Cortex of kidney (tissue), 1 donor: ENCODE measurements at places on chromosomes 5 and 9.

- DNase-seq = no peak
These were observed 1021.9 kb downstream of the CDH12 start for GRCh38 chr5:21831145-21831787.

DNA sequence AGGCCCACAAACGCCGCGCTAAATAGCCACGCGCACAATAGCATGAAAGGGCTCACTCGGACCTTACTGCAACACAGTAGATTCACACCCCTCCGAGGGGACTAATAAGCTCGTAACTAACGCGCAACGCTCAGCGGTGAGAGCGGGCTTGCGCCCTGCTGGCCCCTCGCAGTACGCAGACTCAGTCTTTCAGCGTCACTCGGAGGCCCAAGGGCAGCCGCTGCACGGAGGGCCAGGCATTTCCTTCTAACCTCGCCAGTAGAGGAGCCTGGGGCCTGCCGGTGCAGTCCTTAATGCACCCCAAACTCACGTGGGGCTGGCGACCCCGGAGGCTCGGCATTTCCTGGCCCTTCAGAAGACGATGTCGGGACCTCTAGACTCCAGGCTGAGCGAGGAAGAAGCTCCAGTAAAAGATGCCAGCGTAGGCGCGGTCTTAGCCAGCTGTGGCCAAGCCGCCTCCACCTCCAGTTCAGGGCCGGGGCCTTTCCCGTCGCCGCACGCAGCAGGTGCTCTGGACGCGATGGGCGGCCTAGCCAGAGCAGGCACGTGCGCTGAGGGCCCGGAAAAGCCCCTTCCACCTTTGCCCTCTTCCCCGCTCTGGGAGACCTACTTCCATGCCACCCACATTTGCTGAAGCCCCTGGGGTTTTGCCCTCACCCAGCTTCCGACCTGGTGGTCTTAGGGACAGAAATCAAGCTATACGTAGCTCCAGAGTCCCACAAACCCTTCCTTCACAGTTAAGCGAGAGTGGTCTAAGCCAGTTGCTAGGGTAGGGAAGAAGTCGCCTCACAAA is 38.3 kb upstream of the TIFAB start:
- DNase-seq = no peak

GRCh38 chr5:131068893-131069643 is 96.0 kb downstream of the HINT1 start:
- no peak for DNase-seq

GRCh38 chr9:14782286-14783051 is 59.9 kb upstream of the CER1 start:
- DNase-seq = no peak

GRCh38 chr9:112546149-112547012 is 59.8 kb downstream of the KIAA1958 start:
- no peak for DNase-seq

GRCh38 chr9:10957878-10958277 is 345.1 kb upstream of the PTPRD start:
- DNase-seq = no peak

- DNase-seq = no peak
These were observed 206.4 kb downstream of the PAPPA start for GRCh38 chr9:116360016-116360415.

DNA sequence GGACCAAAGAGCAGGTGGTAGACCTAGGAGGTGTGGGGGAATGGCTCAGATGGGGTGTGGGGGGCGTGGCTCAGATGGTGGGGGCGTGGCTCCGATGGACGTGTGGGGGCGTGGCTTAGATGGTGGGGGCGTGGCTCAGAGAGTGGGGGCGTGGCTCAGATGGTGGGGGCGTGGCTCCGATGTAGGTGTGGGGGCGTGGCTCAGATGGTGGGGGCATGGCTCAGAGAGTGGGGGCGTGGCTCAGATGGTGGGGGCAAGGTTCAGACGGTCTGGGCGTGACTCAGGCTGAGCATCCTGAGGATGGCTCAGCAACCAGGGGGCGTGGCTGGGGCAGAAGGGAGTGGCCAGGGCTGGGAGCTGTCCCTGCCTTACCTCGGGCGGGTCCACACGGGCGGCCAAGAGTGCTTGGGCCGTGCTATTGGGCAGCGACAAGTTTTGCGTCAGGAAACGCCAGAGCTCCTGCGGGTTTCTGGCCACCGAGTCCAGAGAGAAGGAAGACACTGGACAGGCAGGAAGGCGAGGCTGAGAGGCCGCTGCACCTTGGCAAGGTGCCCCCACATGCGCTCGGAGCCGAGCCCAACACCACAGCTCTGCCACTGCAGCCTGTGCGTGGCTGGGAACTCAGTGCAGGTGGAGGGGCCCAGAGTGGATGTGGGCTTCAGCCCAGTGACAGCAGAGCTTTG is 5.9 kb downstream of the ABCA2 start:
- no peak for DNase-seq

DNA sequence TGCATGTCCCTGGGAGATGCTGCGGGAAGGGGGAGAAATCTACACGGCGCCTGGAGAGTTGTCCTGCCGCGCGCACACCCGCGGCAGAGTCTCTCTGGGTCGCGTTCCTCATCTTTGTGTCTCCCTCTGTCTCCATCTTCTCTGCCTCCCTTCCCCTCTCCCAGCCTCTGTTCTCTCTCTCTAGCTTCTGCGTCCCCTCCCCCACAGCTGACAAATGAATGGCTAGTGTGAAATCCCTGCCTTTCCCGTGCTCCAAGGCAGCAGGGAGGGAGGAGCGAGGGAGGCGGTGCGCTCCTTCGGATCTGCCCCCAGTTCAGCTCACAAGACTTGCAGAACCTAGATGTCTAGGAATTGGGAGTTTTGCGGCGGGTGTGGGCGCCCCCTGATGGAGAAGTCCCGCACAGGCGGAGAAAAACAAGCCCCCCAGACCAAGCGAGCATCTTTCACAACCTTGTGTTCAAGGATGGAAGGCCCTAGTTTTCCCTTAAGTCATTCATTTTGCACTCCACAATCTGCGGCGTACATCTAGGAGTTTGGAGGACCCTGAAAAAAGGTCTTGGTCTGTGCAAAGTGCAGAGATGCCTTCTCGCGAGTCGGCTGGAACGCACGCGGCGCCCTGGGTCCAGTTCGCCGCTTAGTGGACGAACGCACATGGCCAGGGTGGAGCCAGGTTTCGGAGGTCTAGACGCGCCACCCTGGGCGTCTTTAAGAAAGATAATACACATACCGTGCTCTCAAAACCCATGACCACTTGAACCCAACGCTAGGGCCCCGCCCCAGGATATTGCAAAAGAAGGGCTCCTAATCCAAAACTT is 2.0 kb downstream of the VCAN start:
- no peak for DNase-seq

GRCh38 chr5:107815109-107815508 is 144.4 kb upstream of the EFNA5 start:
- no peak for DNase-seq

DNA sequence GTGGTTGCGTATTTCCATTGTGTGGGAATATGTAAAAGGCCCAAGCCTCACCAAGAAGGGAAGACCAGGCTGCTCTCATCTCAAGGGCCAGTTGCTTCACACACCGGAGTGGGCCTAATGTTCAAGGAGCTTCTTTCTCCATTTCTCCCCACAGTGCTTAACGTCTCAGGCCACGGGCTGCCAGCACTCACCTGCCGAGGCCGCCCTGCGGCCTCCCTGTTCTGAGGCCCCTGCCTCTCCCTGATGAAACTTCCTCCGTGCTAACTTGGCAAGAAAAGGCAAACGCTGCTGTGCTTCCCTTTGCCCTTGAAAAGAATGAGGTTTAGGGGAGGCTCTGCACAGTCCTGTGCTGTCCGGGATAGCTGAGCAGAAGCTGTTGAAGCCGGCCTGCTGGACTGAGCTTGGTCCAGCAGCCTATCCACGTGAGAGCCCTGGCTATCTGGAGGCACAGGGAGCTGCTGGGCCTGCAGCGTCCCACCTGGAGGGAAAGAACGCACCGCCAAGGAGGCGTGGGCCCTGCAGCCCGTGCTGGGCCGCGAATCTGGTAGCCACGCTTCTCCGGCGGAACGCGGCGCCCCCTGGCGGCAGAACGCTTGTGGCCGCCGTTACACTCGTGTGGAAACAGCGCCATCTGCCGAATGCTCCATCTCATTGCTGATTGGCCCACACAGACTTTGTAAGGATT is 73.5 kb upstream of the PRSS3 start:
- DNase-seq = no peak

GRCh38 chr9:81849631-81850259 is 78.5 kb upstream of the SPATA31D4 start:
- no peak for DNase-seq

GRCh38 chr9:126215486-126215885 is 111.1 kb upstream of the MVB12B start:
- no peak for DNase-seq

GRCh38 chr9:8474937-8475336 is 675.4 kb upstream of the DMAC1 start:
- no peak for DNase-seq

GRCh38 chr5:56426693-56427092 is 193.6 kb upstream of the ANKRD55 start:
- DNase-seq = no peak

- DNase-seq = no peak
These were observed 226.9 kb downstream of the CACNA1B start for GRCh38 chr9:138104251-138105122.

GRCh38 chr5:122099060-122099790 is 21.2 kb upstream of the LOX start:
- no peak for DNase-seq

GRCh38 chr9:33517373-33517772 is 6.7 kb upstream of the ANKRD18B start:
- no peak for DNase-seq

GRCh38 chr5:57004800-57005199 is 52.9 kb upstream of the MIER3 start:
- DNase-seq = no peak

DNA sequence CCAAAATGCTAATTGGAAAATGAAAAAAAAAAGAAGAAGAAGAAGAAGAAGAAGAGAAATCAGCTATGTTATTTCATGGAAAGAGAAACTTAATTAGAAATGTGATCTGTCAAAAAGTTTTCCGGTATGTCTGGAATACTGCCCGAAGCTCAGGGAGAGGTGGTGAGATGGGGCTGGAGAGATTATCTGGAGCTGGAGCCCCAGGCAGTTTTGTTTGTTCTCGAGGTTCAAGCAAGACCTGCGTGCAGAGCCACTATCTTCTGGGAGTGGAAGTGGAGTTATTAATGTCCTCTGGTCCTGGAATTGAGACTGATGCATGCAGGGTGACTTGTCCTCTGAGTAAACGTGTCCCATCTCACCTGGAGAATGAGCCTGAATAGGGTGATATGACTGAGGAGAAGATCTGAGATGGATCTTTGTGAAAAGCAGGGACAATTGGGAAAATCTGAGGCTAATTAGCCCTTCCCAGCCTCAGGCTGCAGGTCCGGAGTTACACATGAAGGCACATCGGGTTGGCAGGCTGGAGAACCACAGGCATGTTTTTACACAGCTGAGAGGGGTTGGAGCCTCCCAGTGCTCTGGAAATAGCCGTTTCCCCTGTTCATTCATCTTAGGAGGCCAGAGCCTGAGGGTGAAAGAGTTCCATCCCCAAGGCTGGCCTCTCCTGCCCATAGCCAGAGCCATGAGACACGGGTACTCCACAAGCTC is 70.5 kb downstream of the OLFM1 start:
- DNase-seq = no peak

DNA sequence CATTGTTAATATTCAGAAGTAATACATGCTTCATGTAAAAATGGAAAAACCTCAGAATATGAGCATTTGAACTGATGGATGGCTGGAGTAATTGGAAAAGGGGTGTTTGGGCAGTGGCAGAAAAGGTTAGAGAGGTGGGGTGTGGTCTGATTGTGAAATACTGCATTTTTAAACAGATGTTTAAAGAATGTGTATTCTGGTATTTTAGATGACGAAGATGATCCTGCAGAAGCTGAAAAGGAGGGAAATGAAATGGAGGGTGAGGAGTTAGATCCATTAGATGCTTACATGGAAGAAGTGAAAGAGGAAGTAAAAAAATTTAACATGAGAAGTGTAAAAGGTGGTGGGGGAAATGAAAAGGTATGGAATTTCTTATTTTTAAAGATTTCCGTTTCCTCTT is 18.8 kb downstream of the DDX46 start:
- no peak for DNase-seq

GRCh38 chr5:69230181-69230580 is 4.5 kb upstream of the CDK7 start:
- no peak for DNase-seq

GRCh38 chr9:93576258-93577077 is at the start of gene PHF2:
PHF2 (plus strand) TSS chr9:93576584; CDS start chr9:93576774, 190 bp downstream.
- no peak for DNase-seq

- DNase-seq = no peak
These were observed 19.0 kb downstream of the CMBL start for GRCh38 chr5:10288592-10289219.

- DNase-seq = no peak
These were observed 14.4 kb downstream of the FAM169A start for GRCh38 chr5:74851684-74852353.
